Endothelial cell of umbilical vein (primary cell): ENCODE measurements at places on chromosomes 3 and 15.

GRCh38 chr15:86061581-86061980 is 18.1 kb upstream of the AGBL1 start:
- no peak for DNase-seq

GRCh38 chr15:70438776-70439175 is 324.6 kb downstream of the UACA start:
- DNase-seq: no peak

DNA sequence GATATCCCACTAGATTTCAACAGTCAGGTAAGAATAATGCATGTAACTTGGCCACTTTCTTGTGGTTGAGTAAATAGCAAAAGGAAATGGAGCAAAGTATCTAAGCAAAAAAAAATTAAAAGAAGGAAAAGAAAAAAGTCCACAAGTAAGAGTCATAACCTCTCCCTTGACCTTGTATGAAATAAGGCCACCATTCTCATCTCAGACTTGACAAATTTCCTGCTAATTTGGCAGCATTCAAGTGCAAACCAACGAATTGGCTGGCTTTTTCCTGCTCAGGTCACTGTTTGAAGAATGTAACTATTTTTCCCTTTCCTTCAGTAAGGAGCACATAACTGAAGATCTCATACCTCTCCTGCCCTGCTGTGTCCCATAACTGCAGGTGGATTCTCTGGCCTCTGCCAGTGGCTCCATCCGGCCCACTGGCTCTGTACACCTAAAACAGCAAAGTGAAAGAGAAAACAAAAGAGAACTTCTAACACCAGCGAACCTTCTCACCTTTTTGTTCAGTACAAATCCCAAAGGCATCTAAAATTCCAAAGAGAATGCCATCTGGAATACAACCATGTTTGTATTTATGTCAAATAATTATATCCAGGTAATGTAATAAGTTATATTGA is 33.4 kb upstream of the RSL24D1 start:
- DNase-seq: peak; percentile 80

- DNase-seq: no peak
Measured at GRCh38 chr3:107621465-107621864, 98.7 kb downstream of the BBX start.

DNA sequence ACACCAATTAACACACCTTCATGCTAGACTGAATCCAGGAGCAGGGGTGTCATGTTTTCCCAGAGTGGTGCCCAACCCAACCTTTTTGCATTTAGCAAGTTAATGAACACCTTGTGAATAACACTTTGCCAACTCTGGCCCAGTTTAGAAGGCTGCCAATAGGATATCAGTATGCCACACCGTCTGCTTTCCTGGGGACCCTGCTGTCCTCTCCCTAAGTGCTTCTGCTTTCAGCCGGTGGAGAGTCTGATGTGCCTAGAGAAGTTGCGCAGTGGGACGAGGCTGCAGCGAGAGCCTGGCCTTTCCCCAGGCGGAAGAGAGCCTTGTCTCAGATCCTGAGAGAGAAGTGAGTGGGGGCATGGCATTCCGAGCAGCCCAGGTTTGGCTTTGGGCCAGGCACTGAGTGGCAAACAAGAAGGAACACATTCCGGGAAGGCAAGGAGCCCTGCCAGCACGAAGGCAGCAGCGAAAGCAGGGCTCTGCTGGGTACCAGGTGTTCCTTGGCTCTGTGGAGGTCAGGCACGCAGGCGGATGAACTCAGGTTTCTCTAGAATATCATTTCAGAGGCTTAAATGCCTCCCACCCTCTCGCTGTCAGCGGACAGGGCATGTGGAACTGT is 36.9 kb downstream of the SENP8 start:
- peak; percentile 62 for DNase-seq

GRCh38 chr3:160569894-160570652 is 4.7 kb upstream of the KPNA4 start:
- DNase-seq: peak; percentile 54

DNA sequence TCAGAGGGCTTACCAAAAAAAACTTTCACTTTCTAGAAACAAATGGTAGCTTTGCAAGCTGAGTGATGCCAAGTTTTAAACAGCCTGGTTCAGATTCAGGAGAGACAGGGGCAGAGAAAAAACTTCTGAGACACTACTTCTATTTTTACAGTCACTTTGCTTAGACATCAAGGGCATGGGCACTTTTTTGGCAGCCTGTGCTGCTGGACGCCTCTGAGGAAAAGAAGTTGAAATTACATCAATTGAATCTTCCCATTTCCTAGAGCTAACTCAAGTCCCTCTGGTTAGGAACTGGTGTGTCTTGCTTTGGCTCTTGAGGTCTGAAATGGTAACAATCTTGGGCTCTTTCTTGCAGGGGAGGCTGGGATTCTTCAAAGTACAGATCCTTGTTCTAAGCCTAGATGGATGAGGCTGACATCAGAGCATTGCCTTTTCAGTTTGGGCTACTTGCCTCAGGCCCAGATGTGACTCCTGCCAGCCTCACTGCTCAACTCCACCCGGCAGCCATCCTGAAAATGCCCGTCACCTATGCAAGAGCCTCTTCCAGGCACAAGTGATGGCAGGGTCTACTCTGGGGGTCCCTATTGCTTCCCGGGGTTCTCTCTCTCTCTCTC is 357.5 kb downstream of the FOXP1 start:
- peak; percentile 34 for DNase-seq

- no peak for DNase-seq
Measured at GRCh38 chr15:89781891-89782618, 5.9 kb downstream of the MESP2 start.

GRCh38 chr3:124526601-124527000 is 203.7 kb upstream of the UMPS start:
- DNase-seq: no peak
